HAP-1 (cell line): ENCODE measurements at places on chromosomes 11 and 22.

DNA sequence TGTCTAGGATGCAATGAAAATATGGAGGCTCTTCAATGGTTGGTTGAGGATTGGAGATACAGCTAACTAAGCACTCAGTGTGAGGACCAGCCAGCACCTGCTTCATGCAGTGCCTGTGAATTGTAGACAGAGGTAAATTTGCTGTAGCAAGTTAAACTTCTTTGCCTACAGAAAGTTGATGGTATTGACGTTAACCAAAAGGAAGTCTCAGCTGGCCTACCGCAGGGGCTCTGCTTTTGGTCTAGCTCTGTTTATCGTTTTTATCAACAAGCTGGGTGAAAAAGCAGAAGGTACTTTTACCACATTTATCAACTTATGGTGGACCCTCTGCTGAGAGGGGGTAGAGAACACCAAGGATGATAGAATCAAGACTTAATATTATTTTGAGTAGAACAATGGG lies 51.6 kb downstream of the GRAMD1B start:
- DNase-seq, result no peak

DNA sequence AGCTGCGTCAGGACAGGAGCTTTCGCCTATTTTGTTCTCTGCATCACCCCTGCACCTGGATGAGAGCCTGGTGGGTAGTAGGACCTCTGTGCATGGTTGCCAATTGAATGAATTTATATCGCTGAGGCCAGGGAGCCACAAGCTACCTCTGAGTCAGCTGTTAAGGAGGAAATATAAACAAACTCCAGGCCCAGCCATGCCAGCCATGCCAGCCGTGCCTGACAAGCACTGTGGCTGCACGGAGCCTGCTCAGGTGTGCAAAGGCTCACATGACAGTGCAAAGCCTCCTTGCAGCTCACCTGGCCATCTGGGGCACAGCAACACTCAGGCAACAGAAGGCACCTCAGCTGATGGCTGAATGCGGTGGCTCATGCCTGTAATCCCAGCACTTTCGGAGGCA lies 33.7 kb upstream of the LINC01488 start:
- DNase-seq, result no peak

DNA sequence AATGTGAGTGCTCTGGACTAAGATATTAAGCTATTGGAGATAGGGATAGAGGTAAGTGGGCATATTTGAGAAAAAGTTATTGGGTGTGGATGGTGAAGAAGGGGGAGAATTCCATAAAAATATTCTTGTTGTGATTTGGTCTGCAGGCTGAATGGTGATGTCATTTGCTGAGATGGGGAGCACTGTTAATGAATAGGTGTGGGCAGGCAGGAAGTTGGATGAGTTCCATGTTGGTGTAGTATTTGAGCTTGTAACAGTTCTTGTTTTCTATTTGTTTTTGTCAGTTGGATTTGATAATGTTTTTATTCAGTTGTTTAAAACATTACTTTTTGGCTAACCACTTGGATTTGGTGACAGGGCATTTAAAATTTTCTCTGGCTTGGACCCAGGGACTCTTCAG lies 168.8 kb downstream of the C11orf87 start:
- DNase-seq, result no peak

- no peak for DNase-seq
These were observed 952.5 kb downstream of the OPCML start for GRCh38 chr11:132579634-132580327.

DNA sequence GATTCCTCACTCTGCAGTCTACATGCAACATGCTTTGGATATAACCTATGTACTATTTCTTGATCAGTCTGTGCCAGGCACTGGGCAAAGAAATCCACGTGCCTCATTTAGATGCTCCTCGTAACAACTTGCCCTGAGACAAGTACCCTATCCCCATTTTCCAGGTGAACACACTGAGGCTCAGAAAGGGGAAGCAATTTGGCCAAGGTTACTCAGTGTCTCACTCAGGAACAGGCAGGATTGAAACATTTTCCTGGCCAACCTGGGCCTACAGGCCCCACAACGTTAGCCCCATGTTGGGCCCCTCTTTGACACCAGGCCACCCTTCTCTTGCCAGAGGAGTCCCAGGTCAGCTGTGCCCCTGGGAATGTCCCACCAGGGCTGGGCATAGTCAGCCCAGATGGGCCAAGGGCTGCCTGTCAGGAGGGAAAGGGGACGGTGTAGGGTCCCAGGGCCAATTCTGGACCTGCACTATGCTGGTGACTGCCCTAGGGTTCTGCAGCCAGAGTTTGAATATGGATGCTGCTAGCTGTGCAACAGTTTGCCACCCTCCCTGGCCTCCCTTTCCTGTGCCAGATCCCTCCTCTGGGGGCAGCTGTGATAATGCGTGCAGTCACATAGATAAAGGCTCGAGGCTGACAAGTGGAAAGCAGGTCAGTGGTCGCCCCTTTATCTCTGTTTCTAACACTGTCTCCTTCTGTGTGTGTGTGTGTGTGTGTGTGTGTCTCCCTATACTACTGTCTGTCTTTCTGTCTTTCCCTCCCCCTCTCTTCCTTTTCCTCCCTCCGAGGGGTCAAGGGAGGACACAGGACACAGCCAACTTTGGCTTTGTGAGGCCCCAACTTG lies 10.4 kb upstream of the EMID1 start:
- DNase-seq, result no peak

DNA sequence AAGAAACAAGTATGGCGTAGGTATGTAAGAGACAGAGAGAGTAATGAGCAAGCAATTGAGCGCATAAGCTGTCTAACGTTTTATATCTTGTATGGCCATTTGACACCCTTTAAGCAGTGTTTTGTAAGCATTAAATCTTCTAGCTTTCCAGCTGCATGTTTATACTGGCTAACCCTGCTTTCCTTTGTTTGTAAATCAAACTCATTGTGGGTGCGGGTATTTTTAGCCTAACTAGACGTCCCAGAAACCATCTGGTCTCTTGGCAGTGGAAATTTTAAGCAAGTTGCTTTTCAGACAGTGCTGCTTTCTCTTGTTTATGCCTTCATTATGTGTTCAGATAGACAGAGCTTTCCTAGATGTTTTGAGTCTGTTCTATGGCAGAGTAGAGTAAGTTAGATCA lies 73.5 kb downstream of the RNF169 start:
- no peak for DNase-seq

DNA sequence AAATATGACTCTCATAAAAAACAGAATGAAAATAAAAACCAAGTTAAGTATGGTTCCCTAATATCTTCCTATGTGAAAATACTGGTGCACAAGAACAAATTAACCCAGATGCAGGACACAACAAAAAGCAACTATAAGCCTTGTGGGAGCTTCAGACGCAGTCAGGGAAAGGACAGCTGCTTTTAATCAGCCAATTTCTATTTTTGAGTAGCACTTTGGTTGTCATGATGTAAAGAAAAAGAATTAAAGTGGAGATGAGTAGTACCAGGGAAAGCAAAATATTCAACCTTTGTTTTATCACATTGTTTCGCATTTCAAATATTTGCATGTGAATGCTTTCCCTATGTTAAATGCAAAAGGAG lies 339.9 kb downstream of the SOX6 start:
- DNase-seq, result no peak

- no peak for DNase-seq
These were observed 56.4 kb downstream of the CEP164 start for GRCh38 chr11:117384045-117384444.

GRCh38 chr22:25219211-25219689 lies at the start of gene CRYBB2:
Gene CRYBB2 (plus strand): TSS chr22:25219639. CDS start chr22:25221430, 1,791 bp downstream.
- DNase-seq, result no peak

- no peak for DNase-seq
These were observed 211.0 kb upstream of the NAV2 start for GRCh38 chr11:19501631-19502030.
